ENCODE measurements at places on chromosomes 2 and 18. TPM values are rescaled to one million over a fixed set of nuclear protein-coding genes. Genes with fewer than 3 reads are reported as not detected.

Gene FOXI3
- polyA plus RNA-seq, result not detected

Gene SERPINB12
- polyA plus RNA-seq, result not detected

Gene KHK
- polyA plus RNA-seq, result 4.9 TPM

Gene ANKRD62
- polyA plus RNA-seq, result not detected

Gene TUBA4B
- not detected for polyA plus RNA-seq

Gene OTOS
- polyA plus RNA-seq, result not detected

Gene POTEJ
- polyA plus RNA-seq, result not detected

Gene SLC16A14
- 0.88 TPM for polyA plus RNA-seq

Gene RGPD4
- not detected for polyA plus RNA-seq

Gene RAB10
- polyA plus RNA-seq, result 36.5 TPM

Gene CREG2
- polyA plus RNA-seq, result 0.02 TPM

Gene C1QL2
- not detected for polyA plus RNA-seq

Gene CRYGD
- not detected for polyA plus RNA-seq

Gene KCNG2
- polyA plus RNA-seq, result 0.40 TPM

Gene RGPD8
- polyA plus RNA-seq, result 4.8 TPM

Gene BMP10
- polyA plus RNA-seq, result not detected

Data from adrenal gland (tissue), 19 donors.